SJSA1 (cell line): ENCODE measurements at places on chromosomes 3 and 15. TPM values are rescaled to one million over a fixed set of nuclear protein-coding genes. Genes with fewer than 3 reads are reported as not detected.

DNA sequence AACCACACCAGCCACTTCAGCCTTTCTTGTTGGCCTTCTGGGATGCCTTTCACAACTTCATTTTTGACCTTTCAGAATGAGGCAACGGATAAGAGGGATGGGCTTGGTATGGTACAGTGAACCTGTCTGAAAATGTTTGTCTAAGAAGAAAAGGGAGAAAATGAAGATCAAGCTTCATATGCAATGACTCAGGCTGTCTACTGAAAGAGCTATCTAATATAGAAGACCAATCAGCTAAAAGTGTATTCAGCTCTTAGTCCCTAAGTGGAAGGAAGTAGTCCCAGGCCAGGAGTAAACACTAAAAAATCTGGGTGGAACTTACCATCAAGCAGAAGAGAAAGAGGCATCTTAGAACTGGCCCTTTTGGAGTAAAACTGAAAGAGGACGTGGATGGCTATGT lies 12.2 kb upstream of the UPK1B start:
- no peaks in the 10 kb centered on the region for H3K27me3 ChIP-seq
- no peaks in the 10 kb centered on the region for H3K4me1 ChIP-seq

Gene RPL39L
- 29.4 and 55.7 TPM in 2 replicates for total RNA-seq

DNA sequence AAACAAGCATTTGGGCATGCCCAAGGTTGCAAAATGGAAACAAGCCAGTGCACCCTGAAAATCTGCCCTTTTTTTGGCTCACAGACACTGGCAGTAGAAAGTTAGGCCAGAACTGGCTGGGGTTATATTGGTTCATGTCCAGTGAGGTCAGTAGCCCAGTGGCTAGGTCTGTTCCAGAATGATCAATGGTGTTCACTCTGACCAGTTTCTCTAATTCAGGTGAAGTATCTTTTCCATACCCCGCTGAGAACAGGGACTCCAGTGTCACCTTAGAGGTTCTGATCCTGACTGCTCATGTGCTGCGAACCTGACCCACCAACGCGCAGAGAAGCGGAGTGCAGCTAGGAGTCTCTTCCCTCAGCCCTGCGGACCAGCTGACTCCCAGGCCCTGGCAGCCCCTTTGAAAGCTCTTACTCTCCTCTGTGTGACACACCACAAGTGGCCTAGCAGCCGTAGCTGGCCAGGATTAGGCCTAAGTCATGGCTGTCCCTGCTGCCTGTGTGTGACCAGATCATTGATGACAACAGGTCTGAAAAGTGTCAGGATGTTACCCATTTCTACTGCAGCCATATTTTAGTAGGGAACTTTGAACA lies 123.5 kb downstream of the GHSR start:
- DNase-seq: no peak
- H3K27ac ChIP-seq: no peak overlapping the region
- no peaks in the 10 kb centered on the region for H3K27me3 ChIP-seq
- peaks cover 76% of the 10 kb centered on the region for H3K36me3 ChIP-seq

GRCh38 chr15:72916897-72917296 lies 133.3 kb upstream of the ADPGK start:
- H3K27ac ChIP-seq: no peak overlapping the region
- H3K4me3 ChIP-seq: no peak overlapping the region
- no peak for DNase-seq
- no peaks in the 10 kb centered on the region for H3K27me3 ChIP-seq
